CD8-positive, alpha-beta memory T cell (primary cell): ENCODE measurements at places on chromosomes 5 and 9.

GRCh38 chr5:91486638-91487037 is 103.5 kb upstream of the ARRDC3 start:
- no peak overlapping the region for H3K4me3 ChIP-seq
- no peaks in the 10 kb centered on the region for H3K27me3 ChIP-seq
- H3K27ac ChIP-seq = no peak overlapping the region
- no peaks in the 10 kb centered on the region for H3K36me3 ChIP-seq

GRCh38 chr5:67686746-67687145 is 490.1 kb upstream of the CD180 start:
- H3K4me1 ChIP-seq = no peaks in the 10 kb centered on the region
- H3K4me3 ChIP-seq = no peak overlapping the region
- no peaks in the 10 kb centered on the region for H3K27me3 ChIP-seq

DNA sequence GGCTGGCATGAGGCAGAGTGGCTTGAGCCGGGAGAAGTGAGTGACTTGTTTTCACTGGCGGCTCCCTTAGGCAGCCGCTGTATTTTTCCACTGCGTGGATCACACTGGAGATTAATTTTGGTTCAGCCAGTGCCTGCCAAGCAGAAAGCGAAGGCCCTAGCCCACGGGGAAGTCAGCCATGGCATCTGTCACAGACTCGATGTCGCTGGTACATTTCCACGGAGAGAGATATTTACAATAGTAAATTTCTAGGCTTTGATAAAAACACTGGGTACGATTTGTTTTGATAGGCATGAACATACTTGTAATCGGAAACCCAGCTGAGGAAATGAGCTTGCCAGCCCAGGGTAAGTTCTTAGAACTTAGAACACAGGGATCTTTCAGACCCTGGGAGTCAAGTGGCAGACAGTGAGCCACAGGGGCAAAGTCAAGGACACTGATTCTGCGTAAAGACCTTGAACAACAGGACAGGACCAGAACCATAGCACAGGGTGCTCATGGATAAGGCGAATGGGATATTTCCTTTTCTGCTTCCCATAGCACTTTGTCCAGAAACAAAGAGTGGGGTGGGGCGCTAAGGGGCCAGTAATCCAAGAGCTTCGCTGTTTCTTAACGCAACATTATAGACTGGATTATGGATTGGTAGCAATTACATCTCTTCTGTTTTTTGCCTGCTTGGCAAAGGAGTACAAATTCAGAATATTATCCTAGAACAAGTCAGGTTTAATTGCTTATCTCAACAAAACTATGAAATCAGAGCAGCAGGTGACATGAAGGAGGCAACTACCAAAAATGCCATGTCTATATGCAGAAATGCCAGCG is 4.5 kb downstream of the DUSP1 start:
- H3K27me3 ChIP-seq = no peaks in the 10 kb centered on the region
- peak; percentile 64 for DNase-seq
- no peak overlapping the region for H3K4me3 ChIP-seq
- peaks cover 43% of the 10 kb centered on the region for H3K4me1 ChIP-seq
- peak overlapping the region; percentile 92 for H3K27ac ChIP-seq

DNA sequence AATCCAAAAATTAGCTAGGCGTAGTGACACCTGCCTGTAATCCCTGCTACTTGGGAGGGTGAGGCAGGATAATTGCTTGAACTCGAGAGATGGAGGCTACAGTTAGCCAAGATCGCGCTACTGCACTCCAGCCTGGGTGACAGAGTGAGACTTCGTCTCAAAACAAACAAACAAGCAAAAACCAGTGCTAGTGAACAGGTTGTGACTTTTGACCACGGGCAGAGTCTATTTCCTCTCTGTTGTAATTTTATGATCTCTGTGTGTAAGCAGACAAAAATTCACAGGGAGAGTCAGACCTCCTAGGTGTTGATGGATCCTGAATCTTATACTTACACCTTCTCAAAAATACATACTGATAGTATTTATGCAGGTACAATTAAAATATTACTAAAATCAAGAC is 65.8 kb downstream of the SPEF2 start:
- no peak overlapping the region for H3K27ac ChIP-seq
- no peak for DNase-seq
- H3K36me3 ChIP-seq = no peaks in the 10 kb centered on the region
- no peak overlapping the region for H3K4me3 ChIP-seq

DNA sequence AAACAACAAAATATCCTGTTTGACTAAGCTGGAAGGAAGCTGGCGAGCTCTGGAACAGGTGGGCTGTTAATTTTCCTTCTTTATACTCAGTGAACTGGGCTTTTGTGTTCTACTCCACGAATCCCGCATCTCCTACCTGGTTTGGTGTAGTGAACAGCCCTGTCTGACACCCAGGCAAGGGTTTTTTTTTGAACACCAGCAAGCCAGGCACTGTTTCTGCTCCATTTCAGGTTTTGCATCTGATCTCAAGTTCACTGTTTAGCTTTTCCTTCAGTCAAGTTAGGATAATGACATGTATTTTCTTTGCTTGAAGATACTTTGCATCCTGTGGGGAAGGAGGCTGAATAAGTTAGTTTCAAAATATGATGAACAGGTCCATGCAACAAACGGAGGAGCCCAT is 204.5 kb downstream of the SEMA6A start:
- H3K4me3 ChIP-seq = no peak overlapping the region
- H3K27ac ChIP-seq = no peak overlapping the region
- H3K36me3 ChIP-seq = no peaks in the 10 kb centered on the region
- H3K27me3 ChIP-seq = no peaks in the 10 kb centered on the region
- no peaks in the 10 kb centered on the region for H3K4me1 ChIP-seq

GRCh38 chr5:74594137-74595040 is 46.1 kb downstream of the ENC1 start:
- H3K36me3 ChIP-seq = no peaks in the 10 kb centered on the region
- no peaks in the 10 kb centered on the region for H3K4me1 ChIP-seq
- H3K4me3 ChIP-seq = no peak overlapping the region
- no peaks in the 10 kb centered on the region for H3K27me3 ChIP-seq
- no peak overlapping the region for H3K27ac ChIP-seq
